NCI-H526 (cell line): ENCODE measurements at places on chromosomes 4 and X.

DNA sequence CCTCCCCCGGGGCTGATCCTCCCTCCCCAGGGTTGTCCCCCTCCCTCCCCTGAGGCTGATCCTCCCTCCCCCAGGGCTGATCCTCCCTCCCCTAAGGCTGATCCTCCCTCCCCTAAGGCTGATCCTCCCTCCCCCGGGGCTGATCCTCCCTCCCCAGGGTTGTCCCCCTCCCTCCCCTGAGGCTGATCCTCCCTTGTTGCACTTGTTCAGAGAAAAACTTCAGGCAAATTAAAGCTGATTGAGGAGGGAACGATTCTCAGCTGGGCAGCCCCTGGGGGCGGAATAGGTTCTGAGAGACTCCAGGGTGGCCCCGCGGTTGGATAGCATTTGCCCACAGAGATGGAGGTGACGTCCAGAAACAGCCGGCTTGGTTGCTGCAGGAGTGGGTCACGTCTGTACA, 110.7 kb upstream of the ADRA2C start:
- no peak for DNase-seq

GRCh38 chr4:109803924-109804571, 2.2 kb upstream of the CFI start:
- peak; percentile 41 for DNase-seq

- no peak for DNase-seq
Measured at GRCh38 chrX:66004928-66005829, 34.7 kb downstream of the VSIG4 start.

- DNase-seq, result no peak
Measured at GRCh38 chrX:6761251-6761650, 226.3 kb upstream of the VCX3A start.

DNA sequence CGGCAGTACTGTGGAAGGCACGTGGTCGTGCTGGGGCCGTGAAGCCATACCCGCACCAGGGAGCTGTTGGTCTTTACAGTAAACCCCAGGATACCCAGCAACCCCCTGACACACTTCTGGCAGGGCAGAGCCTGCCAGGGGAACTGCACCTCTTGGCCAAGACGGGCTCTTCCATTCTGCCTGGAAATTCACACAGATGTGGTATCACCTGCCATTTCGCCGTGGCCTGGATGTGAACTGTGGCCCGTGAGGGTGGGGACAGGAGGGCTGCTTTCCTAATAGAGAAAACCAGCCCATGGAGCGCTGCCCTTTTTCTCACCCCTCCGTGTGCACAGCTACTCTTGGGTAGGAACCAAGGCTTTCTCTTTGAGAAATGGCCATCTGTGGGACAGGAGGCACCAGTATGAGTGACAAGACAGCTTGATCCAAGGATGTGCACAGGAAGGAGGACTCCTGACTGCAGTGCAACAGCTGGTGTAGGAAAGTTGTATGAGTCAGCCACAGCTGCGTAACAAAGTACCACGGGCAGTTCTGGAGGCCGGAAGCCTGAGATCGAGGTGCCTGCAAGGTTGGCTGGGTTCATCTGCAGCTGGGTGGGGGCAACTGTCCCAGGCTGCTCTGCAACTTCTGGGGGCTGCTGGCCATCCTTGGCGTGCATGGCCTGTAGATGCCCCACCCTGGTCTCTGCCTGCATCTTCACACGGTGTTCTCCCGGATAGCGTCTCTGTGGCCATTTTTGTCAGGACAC, 95.7 kb downstream of the PSAPL1 start:
- no peak for DNase-seq
